Left colon (tissue), 2 donors: ENCODE measurements at places on chromosomes 3 and 15. TPM values are rescaled to one million over a fixed set of nuclear protein-coding genes. Genes with fewer than 3 reads are reported as not detected.

GRCh38 chr15:29668120-29668602, 154.1 kb downstream of the TJP1 start:
- DNase-seq = peak; percentile 75

- peak; percentile 41 for DNase-seq
Measured at GRCh38 chr3:90136456-90137191, 1029.2 kb downstream of the EPHA3 start.

- no peak for DNase-seq
Measured at GRCh38 chr3:2554656-2555055, 456.0 kb downstream of the CNTN4 start.

Gene SEMA3F
- total RNA-seq = 12.1 TPM

Gene APBA2
- 1.2 TPM for total RNA-seq
